ENCODE measurements at places on chromosomes 11 and 22.

DNA sequence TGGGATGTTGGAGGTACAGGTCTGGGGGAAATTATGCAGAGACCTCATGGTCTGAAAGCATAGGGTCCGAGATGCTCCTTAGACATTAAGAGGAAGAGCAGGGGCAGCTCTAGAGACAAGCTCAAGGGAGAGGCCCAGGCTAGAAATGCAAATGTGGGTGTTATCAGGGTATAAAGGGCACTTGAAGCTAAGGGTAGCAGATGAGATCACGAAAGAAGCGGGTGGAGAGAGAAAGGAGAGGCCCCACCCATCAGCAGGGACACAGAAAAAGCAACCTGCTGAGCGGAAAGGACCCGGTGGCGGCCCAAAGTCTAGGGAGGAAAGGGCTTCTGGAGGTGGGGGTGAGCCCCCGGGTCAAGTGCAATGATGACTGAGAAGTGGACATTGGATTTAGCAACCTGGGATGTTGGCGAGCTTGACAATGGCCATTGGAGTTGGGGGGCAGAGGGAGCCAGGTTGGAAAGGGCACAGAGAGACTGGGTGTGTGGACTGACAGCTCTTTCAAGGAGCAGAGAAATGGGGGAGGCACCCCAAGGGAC, 8.9 kb downstream of the TMPRSS6 start:
- DNase-seq, result no peak

DNA sequence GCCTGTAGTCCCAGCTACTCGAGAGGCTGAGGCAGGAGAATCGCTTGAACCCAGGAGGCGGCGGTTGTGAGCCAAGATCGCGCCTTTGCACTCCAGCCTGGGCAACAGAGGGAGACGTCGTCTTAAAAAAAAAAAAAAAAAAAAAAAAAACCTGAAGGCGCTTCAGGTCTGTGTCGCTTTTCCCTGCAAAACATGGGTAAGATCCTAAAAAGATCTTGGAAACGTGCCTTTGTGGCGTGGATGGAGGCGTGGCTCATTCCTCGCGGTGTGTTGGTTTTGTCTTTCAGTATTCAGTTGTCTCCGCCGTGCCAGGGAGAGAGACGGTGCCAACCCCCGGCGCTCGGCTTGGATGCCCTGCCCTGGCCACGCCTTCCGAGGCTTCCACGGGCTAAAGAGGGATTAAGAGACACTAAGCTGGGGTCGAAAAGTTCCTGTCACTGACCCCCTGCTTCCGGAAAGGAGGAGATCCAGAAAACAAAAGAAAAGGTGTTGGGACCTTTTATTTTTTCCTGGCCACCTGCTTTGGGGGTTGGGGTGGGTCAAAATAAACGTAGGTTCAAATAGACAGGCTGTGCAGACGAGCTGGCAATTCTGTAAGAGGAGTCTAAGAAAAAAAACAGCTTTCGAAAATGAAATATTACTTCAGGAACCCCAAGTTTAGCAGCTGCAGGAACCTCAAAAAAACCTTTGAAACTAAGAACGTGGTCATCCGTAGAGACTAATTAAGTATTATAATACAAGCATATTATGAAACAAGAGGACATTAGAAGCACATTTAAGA, 1.1 kb upstream of the SLC35F2 start:
- DNase-seq, result peak; percentile 63

DNA sequence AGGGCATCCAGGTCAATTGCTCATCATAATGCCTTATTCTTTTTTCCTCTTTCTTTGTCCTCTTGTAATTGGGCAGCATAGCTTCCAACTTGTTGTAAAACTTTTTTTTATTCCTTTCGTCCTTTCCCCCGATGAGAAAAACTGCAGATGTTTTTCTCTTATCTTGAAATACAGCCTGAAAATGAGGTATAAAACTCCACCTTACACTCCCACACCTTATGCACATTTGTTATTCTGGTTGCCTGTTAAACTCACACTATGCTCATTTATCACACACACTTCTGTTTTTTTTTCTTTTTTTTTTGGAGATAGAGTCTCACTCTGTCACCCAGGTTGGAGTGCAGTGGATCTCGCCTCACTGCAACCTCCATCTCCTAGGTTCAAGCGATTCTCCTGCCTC, 1.9 kb upstream of the OR51A2 start:
- no peak for DNase-seq

DNA sequence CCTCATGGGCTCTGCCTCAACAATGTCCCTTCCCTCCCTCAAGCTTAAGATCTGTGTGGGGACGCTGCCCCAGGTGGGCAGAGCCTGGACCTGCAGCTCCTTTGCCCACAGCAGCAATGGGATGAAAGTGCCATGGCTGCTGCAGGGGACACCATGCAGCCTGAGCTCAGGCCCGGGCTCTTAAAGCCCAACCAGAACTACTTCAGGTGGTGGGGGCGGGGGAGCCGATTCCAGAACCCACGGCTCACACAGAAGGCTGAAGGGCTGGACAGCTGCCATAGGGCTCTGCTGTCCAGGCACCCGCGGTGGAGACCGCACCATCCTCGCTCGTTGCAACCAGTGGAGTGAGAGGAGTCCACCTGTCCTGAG, 12.5 kb downstream of the CHID1 start:
- DNase-seq, result peak; percentile 37

DNA sequence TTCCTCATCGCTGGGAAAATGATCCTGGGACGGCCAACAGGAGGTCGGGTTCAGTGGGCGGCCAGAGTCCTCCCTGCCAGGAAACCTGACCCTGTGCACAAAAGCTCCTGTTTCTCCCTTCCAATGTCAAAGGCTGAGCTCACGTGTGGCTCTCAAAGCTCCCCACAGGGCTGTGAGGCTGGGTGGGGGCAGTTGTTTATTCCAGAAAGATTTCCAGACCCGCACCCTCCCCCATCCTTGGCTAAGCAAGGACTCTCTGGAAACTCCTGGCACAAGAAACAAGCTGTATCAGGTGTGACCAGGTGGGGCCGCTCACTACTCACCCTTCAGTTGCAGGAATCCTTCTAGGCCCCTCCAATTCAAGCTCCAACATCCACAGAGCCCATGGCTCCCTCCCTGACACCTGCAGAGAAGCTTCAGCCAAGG, 131.9 kb downstream of the SHANK2 start:
- no peak for DNase-seq

All from AG20443 (cell line).